ENCODE measurements at places on chromosomes 1 and 21.
A peak's percentile ranks its signal among the peaks of the same experiment; 100 is the strongest.

- no peak for DNase-seq
Measured at GRCh38 chr1:15956150-15956549, 19.8 kb downstream of the ZBTB17 start.

- DNase-seq: no peak
Measured at GRCh38 chr1:179029321-179029759, 3.6 kb downstream of the FAM20B start.

- DNase-seq: no peak
Measured at GRCh38 chr1:85146972-85147359, 53.9 kb downstream of the SYDE2 start.

- peak; percentile 22 for DNase-seq
Measured at GRCh38 chr1:76713535-76713934, 153.7 kb upstream of the ST6GALNAC5 start.

DNA sequence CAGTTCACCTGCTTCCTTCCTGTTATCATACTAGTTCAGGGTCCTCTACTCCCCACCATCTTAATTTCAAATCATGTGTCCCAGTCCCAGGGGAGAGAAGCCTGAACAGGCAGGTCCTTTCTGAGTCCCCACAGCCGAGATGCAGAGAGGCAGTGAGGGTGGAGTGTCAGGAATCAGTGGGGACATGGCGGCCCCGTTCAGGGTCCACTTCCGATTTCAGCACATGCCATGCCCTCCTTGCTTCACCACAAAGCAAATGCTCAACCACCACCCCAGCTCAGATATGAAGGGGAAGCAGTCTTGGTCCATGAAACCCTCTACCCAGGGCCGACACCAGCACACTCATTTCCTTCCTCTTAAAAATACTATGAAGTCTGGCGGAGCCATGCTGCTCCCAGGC is 5.2 kb upstream of the SEMA4A start:
- peak; percentile 63 for DNase-seq

DNA sequence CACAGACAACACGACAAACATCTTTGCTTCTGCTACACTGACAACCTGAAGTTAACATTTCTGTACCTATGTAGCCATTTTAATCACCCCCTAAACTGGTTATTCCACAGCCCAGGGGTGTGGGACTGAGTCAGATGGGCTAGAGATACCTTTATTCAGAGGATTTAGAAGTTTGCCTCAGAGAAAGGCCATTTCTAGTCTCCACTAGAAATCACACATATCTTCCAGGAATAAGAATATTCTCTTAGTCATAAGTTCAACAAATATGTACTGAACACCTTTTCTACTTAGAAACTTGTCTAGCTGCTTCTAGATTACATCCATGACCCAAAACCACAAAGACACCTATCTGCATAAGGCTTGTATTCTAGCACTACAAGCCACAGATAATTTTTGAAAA is 38.8 kb downstream of the ERG start:
- no peak for DNase-seq

DNA sequence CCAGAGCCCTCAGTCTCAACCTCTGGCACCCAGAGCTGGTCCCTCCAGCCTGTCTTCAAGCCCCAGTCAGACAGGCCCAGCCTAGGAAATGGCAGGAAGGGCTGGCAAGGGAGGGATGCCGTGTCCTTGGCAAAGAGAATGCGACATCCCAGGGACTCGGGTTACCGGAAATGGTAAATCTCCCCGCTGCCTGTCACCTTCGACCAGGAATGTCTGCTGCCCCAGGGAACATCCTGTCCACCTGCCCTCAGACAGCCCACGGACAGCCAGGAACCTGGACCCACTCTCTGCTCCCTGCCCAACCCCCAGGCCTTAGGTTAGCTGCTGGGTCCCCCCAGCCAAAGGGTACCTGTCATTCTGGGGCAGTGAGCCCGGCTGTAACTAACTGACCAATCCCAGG is 23.9 kb downstream of the HSPG2 start:
- no peak for DNase-seq

DNA sequence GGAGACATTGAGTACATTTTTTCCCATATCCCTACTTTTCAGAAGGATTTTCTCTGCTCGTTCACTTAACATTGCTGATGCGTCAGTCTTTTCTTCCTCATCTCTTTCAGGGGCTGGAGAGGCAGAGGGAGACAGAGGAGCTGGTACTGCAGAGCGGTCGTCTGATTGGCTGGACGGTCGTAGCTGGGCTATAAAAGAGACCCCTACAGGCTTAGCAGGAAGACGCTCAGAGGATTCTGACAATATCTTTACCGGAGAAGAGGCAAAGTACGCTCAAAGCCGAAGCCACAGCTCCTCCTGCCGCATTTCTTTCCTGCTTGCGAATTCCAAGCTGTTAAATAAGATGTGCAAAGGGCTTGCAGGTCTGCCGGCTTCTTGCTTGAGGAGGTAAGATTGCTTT is at the start of gene RGS4:
RGS4 (plus strand) TSS at position 220 of the 400 bp plus-strand sequence; CDS start at position 344, 124 bp downstream.
- DNase-seq: no peak

GRCh38 chr1:75529488-75529887 is 81.4 kb downstream of the SLC44A5 start:
- DNase-seq: no peak

GRCh38 chr1:59046134-59046533 is 250.8 kb upstream of the FGGY start:
- no peak for DNase-seq

- DNase-seq: no peak
Measured at GRCh38 chr1:165937829-165938228, 110.4 kb downstream of the UCK2 start.

- no peak for DNase-seq
Measured at GRCh38 chr1:236568285-236568894, 35.9 kb downstream of the HEATR1 start.

DNA sequence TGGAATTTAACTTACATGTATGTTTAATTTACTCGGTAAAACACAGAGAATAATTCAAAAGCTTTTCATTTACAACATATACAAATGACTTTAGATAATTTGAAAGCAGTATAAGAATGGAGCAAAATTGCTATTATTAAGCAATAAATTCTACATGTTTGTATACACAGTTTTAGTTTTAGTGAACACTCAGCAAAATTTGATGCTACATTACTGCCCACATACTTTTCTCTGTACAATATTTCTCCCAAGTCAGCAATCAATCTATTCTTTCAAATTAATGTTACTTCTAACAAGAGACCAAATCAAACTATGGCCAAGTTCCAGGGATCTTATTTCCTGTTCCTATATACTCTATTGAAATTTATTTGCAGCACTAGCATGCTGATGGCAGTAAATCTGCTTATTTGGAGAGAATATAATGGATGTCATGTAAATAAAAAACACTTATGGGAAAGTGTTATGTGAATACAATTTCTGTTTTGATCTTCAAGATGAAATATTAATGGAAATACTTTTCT is 82.6 kb upstream of the BRINP3 start:
- no peak for DNase-seq

DNA sequence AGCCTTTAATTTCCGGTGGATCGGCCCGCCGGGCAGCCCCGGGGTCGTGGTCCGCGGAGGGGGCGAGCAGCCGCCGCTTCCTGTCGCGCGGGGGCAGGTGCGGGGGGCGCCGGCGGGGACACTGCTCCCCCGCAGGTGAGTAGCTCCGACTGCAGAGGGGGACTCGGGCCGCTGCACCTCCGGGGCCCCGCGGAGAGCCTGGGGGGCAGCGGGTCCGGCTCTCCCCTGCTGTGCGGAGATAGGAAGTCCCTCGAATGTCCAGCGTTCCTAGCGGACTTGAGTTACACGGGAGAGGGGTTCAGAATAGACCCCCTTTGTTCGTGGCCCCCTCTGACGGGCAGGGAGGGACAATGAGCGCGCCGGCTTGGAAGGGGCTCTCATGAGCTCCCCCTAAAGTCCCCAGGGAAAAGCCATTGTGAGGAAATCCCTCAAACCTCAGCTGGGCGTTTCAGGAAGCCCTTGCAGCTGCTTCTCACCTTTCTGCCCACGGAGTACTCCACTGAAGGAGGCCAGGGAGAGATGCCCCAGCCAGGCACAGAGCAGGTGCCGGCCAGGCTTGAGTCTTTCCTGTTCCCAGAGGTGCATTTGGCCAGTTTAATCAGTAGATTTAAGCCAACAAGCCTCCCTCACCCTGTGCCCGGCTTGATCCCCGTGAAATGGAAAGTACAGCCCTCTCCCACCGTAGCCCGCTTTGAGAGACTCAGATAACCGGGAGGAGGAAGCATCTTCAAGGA is 925 bp downstream of the PDE9A start:
- DNase-seq: no peak

GRCh38 chr1:203528976-203529835 is 35.3 kb downstream of the OPTC start:
- no peak for DNase-seq

DNA sequence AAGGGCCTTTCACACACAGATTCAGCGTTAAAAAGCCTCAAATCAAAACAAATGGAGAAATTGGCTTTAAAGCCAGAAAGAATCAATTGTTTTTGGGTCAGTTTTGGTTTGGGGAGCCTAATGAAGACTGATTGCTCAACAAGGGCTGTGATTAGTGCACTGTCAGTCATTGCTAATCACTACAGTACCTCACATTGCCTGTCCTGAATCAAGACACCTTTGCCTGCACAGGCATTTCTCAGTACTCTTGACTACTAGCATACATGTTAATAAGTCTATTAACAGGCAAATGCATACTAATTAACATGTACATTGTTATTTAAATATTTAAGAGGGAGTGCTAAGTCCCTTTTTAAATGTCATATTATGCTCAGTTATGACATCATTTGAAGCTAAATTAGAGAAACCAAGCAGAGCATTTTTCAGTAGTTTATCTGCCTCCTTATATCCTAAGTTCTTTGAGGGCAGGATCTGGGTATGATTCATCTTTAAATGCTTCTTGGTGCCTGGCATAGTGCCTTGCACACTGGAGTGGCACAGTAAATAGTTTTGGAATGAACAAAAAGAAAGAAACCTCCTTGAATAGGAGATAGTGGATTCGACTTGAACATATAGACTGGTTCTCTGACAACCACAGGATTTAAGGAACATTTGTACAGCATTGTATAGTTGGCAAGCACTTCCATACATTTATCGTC is 25.8 kb upstream of the CCN1 start:
- no peak for DNase-seq

GRCh38 chr21:19475525-19475924 is 1071.9 kb upstream of the TMPRSS15 start:
- DNase-seq: no peak

- peak; percentile 76 for DNase-seq
Measured at GRCh38 chr1:221708076-221708571, 33.8 kb downstream of the DUSP10 start.

DNA sequence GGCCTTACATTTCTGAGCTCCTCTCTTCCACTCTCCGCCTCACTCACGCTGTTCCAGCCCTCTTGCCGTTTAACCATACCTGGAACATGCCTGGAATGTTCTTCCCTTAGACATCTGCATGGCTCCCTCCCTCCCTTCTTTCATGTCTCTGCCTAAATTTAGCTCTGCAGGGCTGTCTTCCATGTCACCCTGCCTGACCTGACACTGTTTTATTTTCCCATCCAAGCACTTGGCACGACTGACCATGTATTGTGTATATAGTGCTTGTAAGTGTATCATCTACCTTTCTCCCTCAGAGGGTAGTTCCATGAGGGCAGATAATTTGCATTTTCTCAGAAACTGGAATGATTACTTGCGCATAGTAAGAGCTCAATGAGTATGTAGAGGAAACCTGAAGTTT is 47.3 kb downstream of the ST6GALNAC3 start:
- no peak for DNase-seq

Data from GM06990 (cell line).